ENCODE measurements at places on chromosomes 4 and X.

DNA sequence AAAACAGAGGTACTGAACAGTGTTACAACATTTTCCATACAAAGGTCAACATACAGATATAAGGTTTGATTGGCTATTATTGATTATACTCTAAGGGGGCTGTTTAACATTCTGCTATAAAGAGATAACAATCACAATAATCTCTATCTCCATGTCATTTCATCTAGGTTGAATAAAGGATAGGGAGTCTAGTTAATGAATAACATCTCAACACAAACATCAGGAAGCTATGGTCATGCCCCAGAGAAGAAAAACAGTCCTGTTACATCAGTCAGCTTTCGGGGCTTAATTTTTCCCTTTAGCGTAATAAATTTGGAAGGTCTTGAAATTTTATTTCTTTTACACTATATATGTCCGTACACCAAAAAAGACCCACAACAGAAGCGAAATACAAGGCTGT is 41.5 kb upstream of the DCAF8L2 start:
- no peak for DNase-seq

DNA sequence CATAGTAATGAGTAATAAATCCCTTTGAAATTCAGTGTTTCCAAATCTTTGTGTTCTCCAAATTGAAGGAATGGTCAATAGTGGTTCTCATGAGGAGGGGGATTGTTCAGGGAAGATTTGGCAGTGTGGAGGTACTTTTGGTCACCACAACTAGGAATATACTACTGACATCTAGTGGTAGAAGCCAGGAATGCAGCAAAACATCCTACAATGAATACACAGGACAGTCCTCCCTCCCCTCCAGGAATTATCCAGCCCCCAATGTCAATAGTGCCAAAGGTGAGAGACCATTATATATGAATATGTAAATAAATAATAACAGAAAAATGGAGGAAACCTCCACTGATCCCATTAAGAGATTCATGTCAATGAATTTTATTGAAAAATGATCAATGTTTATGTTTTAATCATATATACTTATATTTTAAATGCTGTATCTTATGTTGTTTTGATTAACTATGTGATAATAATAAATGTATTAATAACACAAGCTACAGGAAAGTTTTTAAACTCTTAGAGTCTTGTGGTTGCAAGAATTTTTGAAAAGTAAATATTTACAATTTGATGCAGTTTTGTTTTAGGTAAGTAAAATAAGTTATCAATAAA is 14.4 kb upstream of the FAM9A start:
- peak; percentile 23 for DNase-seq

- DNase-seq = peak; percentile 47
These were observed at the start of gene ADAMTS3 for GRCh38 chr4:72568959-72569718. Gene ADAMTS3, minus strand, starts transcription at chr4:72569221. Its CDS starts 459 bp downstream, at chr4:72568762.

- DNase-seq = no peak
These were observed 52.6 kb downstream of the RGS12 start for GRCh38 chr4:3345384-3345783.

DNA sequence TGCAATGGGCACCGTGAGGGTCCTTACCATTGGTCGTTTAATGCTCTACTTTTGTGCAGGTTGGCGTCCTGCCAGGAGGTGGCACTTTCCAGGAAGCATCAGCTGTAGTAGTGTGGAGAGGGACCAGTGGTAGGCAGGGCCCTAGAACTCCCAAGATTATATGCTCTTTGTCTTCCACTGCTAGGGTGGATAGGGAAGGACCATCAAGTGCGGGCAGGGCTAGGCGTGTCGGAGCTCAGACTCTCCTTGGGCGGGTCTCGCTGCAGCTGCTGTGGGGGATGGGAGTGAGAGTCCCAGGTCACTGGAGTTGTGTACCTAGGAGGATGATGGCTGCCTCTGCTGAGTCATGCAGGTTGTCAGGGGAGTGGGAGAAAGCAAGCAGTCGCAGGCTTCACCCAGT is 134.7 kb downstream of the KLF8 start:
- no peak for DNase-seq

DNA sequence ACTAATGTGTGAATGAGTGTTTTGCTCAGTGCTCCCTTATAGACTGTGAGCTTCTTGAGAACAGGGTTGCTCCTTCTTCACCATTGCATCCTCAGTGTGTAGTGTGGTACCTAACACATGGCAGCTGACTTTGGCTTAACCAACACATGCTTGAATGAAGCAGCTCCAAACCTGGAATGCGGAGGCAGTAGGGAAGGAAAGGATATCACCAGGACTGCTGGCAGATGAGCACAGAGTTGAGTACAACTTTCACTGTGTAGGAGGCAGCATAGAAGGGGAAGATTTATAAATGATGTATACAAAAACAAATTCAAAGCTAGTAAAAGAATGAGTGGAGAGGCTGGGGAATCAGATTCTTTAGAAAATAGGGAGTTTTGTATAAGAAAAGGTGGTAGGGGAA is 174.3 kb downstream of the SLIT2 start:
- no peak for DNase-seq

- peak; percentile 82 for DNase-seq
These were observed 22.4 kb upstream of the RBPJ start for GRCh38 chr4:26298198-26298947.

DNA sequence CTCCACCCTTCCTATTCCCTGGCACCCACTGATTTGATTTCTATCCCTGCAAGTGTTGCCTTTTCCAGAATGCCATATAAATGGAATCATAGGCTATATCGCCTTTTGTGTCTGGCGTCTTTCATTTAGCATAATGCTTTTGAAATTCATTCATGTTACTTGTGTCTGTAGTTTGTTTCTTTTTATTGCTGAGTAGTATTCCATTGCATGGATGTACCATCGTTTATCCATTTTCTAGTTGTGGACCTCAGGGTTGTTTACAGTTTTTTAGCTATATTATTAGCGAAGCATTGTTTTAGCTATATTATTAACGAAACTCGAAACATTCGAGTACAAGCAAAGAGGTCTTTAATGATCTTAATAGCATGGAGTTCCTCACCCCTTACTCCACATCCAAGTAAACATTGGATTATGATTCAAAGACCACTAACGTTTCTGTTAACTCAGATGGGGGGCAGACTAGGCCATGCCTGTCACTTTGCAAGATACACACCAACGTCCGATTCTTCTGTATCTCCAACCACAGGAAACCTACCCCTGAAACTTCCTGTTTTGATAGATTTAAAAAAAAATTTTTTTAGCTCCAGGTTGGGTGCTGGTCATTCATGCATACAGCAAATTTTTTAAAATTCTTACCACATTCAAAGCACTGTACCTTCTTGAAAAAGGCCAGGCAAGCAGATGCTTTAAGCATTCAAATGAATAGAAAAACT is 1.1 kb downstream of the DCK start:
- DNase-seq = no peak

DNA sequence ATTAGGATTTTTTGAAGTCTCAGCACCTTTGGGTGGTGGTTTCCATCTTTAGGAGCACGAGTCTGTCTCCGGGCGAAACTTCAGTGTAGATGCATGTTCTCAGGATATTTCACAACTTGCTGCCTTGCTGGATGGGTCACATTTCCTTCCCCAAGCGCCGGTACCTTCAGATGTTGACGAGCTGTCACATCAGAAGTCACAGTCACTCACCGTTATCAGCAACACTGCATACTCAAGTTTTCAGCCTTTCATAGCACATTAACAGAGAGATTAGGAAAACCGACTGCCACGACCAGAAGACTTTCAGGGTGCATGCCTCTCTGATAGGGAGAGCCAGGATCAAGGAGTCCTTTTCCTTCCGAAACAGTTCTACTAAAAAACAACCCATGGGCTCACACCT is 77.8 kb downstream of the SHROOM2 start:
- DNase-seq = no peak

- DNase-seq = no peak
These were observed 12.6 kb downstream of the DGKQ start for GRCh38 chr4:960636-961350.

DNA sequence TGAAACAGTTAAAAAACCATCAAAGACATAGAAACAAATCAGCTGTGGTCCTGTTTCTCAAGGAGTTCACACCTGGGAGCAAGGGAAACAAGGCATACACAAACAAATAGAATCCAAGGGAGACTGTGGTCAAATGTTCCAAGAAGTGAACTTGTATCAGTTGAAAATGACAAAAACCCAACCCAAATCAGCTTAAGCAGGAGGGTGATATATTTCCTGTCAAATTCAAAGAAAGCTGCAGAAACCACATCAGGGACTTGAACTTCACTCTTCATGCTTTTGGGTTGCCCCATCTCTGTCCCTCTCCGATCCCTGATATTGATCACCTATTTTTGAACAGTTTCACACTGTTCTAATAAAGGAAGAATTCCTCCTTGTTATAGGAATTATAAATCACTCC is 148.6 kb upstream of the FMR1 start:
- DNase-seq = no peak

- DNase-seq = no peak
These were observed 144.8 kb downstream of the FRYL start for GRCh38 chr4:48635310-48635709.

DNA sequence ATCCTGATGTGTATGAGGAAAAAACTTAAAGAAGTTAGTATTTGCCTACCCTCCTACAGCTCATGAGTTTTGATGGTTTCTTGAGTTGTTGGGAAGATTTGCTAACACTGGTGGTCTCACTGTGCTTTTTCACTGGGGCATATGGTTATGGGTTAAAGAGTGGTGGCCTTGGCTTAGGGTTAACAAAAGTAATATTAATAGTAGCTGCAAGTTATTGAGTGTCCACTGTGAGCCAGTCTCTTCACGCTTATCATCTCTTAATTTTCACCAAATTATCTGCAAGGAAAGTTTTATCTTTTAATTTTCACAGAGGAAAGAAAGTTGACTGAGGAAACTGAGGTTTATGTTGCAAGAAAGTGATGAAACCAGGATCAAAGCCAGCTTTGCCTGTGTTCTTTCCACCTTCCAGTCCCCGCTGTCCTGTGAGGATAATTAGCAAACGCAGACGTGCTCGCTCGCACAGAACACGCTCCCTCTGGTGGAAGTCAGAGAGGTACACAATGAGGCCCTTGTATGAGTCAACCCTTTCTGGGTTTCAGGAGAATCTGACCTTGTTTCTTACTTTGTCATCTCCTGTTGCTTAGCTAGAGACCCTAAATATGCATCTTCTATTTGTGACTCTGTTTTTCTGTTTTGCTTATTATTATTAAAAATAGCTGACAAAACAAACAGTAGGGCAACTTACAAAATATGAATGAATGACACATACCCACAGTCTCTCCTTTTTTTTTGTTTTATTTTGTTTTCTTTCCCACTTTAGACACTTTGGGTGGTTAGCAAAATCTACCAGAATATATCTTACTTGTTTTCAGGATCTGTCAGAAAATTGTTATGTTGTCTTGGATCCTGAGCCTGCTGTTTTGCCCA is 94.3 kb downstream of the DDIT4L start:
- DNase-seq = peak; percentile 54

GRCh38 chr4:2459589-2460349 is 9.1 kb upstream of the RNF4 start:
- DNase-seq = no peak

DNA sequence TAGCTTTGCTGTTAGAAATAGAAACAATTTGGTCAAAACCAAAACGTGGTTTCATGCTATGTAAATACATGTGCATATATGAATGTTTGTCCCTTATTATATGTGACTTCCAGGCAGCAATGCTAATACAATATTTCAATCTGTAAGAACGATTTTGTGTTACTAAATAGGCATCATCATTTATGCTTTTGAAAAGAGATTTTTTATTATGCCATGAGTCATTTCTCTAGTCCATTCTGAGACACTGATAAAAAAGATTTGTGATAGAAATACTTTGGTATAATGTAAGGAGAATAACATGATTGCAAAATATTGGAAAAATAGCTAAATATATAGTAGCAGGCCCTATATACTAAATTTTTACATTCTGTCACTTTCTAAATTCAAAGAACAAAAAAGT is 28.9 kb downstream of the SYNPO2 start:
- no peak for DNase-seq

DNA sequence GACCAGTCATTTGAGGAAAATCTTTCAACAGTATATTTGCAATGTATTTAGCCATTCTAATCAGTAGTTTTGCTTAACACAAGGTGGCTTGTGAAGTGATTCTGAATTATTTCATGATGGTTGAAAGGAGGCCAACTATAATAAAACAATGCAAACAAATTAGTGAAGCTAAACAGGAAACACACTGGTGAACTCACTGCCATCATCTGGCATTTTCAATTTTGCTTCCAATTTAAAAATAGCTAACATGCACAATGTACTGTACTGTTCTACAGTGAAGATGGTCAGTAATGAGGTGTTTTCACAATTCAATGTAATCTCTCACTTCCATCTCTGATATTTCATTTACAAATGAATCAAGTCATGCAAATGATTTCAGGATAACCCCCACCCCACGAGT is 31.1 kb downstream of the PGRMC2 start:
- no peak for DNase-seq

DNA sequence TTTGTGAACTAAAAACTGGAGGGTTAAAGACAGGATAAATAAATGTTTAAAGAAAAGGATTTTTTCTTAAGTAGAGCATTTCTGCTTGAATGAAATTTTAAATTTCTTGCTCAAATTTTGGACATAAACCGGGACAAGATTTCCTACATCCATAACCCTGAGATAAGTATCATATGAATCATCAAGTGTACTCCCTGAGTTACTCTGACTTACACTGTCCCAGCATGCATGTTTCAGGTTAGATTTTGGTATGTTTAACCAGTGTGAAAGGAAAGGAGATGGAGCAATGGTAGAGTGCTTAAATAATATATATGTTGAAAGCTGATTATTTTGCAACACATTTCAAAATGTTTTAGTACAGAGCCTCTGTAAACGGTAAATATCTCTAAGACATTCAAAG is 175.2 kb downstream of the ADGRL3 start:
- no peak for DNase-seq

- DNase-seq = no peak
These were observed 15.4 kb upstream of the JADE1 start for GRCh38 chr4:128793859-128794672.

- no peak for DNase-seq
These were observed 217.8 kb downstream of the SHOX start for GRCh38 chrX:848386-848785.

DNA sequence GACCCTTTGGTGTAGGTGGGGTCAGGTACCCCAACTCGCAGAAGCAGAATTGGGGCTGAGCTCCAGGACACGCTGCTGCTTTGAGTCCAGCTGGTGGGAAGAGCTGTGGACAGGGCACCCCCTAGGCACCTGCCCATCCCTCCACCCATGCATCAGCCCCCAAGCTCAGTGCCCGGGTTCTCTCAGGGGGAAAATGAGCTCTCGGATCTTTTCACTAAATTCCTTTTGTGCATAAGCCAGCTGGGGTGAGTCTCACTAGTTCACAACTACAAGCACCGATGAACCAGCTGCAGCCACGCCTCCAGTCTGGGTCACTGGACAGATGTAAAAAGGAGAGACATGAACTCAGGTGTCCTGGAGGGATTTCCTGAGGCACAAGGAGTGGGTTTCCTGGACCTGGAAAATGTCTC is 286.8 kb downstream of the CRLF2 start:
- DNase-seq = no peak

DNA sequence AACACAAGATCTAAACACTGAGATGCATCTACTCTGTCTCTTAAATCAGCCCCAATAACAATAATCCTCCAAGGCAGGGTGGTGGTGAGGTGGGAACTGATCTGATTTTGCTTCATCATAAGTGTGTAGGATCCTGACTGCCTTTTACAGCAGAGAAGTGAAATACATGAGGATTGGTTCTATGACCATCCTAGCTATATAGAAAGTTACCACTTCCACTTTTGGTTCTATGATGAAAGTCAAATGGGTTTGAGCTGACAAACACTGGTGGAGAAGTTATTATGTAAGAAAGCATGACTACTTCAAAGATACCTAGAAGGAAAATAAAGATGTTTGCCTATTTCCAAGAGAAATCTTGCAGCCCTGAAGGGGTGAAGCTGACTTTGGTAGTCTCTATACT is 181.6 kb downstream of the NKX6-1 start:
- DNase-seq = no peak

GRCh38 chr4:54224996-54225597 is 4.0 kb upstream of the PDGFRA start:
- DNase-seq = no peak
